ENCODE measurements at places on chromosomes 4 and X.
A peak's percentile ranks its signal among the peaks of the same experiment; 100 is the strongest.

DNA sequence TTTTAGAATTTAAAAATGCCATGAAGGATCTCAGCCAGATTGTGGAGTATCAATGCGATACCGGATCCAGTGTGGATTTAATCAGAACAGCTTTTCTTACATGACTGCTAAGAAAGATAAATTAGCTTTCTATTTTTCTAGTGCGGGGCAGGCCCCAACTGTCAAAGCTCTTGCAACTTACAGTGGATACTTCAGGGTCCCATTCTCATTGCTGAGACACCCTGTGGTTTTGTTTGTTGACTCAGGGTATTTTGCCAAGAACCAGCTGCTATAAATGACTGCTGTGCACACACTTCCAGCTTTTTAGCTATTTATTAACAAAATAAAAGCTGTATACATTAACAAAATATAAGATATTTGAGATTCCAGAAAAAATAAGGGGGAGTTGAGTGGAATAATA lies 166.4 kb downstream of the DCLK2 start:
- DNase-seq, result no peak

DNA sequence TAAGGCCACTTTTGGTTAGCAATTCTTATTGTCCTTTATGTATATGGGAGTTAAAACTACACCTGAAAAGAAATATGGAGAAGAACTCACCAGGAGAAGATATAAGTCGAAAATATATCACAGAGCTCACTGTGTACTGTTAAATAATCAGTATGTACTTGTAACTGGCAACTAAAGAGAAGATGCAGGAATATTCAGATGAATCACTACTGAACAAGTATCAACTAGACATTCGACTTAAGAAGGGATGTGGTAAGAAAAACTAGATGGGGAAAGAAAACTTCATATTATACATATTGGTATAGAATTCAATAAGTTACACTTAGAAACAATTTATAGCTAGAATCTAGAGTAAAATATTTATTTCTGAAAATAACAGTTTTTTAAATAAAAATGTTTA lies 230.0 kb downstream of the CAMK2D start:
- DNase-seq, result no peak

DNA sequence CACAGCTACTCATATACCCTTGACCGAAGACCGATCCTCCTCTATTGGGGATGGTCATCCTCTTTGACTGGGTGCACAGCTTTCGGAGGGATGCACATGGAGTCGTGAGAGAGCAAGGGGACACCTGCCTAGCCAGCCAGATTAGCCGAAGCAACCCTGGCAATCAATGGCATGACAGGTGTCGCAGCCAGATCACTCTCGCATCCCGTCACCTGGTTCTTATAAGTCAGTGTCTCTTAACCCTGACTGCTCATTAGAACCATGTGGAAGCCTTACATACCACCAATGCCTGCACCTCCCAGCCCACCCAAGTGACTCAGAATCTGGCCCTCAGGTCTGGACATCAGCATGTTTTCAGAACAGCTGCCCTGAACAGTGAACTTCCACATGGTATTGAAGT lies 249.7 kb downstream of the EVC2 start:
- DNase-seq, result no peak

- peak; percentile 3 for DNase-seq
Measured at GRCh38 chr4:2933566-2934076, 29.6 kb downstream of the NOP14 start.

DNA sequence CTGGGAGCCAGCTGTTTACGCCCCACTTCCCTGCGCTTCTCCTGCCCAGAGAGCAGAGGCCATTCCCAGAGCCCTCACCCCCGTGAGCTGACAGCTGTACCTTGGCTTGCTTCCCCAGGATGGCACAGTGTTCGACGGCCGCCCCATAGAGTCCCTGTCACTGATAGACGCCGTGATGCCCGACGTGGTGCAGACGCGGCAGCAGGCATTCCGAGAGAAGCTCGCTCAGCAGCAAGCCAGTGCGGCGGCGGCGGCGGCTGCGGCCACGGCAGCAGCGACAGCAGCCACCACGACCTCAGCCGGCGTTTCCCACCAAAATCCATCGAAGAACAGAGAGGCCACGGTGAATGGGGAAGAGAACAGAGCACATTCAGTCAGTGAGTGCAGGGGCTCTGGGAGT lies 77.7 kb downstream of the GPR143 start:
- DNase-seq, result no peak

DNA sequence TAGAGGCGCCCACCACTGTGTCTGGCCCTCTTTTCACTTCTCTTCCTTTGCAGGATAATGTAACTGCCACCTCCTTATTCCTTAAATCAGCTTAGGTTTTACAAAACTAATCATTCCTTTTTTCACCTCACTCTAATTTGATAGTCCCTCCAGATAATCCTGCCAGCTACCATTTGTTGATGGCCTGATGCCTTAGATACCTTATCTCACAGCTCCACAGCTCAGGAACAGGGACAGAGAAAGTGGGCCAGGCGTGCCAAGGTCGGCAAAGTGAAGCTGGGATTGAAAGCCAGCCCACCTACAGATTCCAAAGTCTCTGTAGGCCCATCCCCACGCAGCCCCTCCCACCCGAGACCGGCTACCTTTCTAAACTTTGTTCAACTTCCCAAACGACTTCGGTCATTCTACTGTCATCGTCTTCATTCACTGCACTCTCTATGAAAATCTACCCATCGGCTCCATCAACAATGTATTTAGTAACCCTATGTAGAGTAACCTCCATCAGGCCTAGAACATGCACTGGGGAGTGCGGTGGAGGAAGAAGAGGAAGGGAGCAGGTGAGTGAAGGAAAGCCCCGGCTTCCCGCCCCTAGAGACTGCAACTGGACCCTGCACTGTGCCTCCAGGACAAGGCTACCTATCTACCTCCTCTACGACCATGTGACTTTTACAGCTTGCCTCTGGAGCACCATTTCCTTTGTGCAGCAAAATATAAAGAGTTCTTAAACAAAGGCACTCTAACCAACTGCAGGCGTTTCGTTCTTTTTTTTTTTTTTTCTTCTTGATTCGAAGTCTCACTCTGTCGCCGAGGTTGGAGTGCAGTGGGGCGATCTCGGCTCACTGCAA lies 1.5 kb downstream of the CASP6 start:
- no peak for DNase-seq

DNA sequence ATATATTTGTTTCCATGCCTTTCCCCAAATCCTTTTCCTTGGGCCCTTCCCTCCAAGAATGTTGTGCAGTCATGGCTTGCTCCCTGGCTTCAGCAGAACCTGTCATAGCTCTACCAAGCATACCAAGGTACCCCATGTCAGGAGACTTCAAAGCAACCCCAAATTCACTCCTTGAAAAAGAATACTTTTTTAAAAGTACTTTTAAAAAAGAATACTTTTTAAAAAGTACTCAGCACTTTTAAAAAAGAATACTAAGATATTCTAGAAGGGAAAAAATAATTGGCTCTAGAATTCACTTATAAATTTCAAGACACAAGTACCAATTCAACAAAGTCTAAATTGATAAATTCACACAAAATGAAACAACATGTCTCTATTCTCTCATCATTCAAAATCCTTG lies 76.0 kb downstream of the NR3C2 start:
- DNase-seq, result no peak

- DNase-seq, result no peak
Measured at GRCh38 chr4:11074581-11075241, 354.0 kb downstream of the HS3ST1 start.

GRCh38 chr4:128540122-128540521 lies 252.5 kb upstream of the PGRMC2 start:
- DNase-seq, result no peak

DNA sequence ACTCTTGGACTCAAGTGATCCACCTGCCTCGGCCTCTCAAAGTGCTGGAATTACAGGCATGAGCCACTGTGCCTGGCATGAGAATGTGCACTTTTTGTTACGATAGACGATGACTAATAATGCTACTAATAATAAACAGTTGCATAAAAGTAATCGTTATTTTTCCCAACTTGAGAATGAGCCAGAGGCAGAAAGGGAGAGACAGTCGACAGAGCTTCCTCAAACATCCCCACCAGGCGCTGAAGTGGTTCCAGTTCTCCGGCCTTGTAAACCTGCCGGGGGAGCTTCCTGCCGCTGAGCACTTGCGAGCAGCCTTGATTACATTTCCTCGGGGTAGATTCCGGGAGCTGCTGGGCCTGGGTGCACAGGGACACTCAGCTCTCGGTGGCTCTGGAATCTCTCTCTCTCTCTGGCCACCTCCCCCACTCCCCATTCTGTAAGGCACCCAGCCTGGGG lies 8.9 kb upstream of the HTRA3 start:
- no peak for DNase-seq

DNA sequence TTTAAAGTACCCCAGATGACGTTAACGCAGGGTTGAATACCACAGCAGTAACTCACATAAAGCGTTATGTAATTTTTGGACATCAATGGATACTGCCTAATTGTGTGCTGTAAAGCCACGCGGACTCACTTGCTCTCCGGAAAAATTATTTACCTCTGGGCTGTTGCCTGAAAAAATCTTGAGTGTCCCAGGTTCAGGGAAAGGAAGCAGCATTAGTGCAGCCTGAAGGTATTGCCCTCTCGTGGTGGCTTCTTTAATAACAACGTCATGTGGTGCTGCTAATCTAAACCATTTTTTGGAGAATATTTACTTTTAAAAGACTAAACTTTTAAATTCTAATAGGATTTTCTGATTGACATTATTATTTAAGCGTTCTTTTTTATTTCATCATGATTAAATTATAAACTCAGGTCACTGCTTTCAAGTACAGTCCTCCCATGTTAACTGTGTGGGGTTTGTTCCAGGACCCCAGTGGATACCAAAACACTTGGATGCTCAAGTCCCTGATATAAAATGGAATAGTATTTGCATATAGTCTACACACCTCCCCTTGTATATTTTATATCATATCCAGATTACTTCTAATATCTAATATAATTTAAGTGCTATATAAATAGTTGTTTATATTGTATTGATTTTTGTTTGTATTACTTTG lies 384.8 kb downstream of the FAM133A start:
- DNase-seq, result no peak

GRCh38 chr4:128940971-128941370 lies 131.5 kb downstream of the JADE1 start:
- no peak for DNase-seq
